ENCODE measurements at places on chromosomes 2 and 18.

GRCh38 chr18:79964330-79965118 is at the start of gene HSBP1L1:
Gene HSBP1L1 (plus strand): TSS chr18:79964643. CDS start chr18:79964736, 93 bp downstream.
- peak; percentile 39 for DNase-seq

DNA sequence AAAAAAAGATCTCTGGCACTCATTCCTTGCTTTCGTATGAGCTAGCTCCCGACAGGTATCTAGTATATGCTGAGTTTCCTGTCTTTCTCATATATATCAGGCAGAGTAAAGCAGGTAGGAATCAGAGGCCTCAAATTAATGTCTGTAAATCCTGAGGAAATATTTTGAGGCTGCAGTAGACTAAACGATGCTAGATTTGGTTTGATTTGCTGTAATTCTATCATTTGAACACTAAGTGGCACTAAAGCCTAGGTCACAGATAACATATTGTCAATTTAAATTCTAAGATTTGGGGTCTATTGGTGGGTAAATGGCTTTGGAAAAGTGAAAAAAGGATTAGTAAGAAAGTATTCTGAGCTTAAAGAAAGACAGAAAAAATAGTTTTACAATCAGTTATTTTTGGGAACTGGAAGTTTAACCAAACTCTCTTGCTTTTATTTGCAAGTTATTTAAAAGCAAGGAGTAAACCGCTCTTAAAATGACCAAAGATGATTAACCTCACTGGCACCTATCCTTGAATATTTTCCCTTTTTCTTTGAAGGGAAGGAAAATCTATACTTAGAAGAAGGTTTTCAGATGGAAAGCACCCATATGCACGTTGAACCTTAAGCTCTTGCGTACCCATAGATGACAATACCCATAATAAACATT is 37.6 kb upstream of the SLC4A10 start:
- DNase-seq = peak; percentile 58

DNA sequence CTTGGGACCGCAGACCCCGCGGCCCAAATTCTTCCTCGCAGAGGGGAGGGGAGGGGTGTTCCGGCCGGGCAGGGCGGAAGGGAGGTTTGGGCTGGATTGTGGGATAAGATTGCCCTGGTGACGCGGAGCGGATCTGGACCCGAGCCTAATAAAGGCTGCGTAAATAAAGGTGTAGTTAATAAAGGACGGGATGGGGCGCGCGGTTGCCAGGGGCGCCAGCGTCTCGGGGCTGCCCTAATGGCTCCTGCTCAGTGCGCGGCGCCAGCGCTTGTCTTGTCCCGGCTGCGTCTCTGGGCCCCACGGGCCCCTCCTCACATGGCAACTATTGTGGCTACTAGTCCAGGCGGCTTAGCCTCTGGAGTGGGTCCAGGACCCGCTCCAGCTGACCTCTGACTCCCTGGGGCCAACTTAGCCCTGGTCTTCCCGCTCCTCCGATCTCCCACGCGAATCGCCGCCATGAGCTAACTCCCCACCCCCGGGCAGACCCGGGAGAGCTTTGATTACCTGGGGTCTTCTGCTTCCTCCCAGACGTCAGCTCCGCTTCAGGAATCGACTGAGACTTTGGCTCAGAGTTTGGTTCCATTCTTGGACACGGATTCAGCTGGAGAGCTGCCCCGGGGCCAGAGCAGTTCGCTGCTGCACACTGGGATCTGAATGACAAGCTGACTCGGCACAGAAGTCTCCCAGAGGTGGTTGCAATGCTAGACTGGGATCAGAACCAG is 36.5 kb downstream of the SLC25A52 start:
- no peak for DNase-seq

DNA sequence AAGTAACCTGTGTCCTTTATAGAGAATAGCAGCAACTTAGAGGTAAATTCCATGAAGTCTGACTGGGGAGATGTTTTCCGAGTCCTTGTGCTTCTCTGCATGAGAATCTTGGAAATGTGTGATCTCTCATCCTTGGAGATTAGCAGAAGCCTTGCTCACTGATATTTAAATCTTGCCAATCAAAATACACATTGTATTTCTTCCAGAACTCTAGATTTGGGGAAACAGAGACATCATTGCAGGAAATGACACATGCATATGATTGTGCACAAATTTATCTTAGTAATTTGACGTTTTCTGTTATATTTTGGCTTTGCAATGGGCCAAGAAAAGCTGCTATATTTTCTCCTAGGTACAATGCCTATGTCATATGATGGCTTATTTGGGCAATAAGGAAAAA is 182.6 kb downstream of the ZNF804A start:
- no peak for DNase-seq

DNA sequence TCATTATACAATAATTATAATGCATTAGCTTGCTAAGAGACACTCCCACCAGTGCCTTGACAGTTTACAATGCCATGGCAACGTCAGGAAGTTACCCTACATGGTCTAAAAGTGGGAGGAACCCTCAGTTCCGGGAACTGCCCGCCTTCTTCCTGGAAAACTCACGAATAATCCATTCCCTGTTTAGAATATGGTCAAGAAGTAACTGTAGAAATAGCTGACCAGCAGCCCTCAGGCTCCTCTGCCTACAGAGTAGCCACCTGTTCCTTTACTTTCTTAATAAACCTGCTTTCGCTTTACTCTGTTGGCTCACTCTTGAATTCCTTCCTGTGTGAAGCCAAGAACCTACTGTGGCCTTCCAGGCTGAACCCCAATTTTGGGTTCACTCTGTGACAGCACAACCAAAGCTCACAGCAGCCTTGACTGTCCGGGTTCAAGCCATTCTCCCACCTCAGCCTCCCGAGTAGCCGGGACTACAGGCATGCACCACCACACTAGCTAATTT is 20.0 kb upstream of the PTPN2 start:
- no peak for DNase-seq

- DNase-seq = no peak
Observed at GRCh38 chr2:11354363-11355154, 10.1 kb upstream of the ROCK2 start.

DNA sequence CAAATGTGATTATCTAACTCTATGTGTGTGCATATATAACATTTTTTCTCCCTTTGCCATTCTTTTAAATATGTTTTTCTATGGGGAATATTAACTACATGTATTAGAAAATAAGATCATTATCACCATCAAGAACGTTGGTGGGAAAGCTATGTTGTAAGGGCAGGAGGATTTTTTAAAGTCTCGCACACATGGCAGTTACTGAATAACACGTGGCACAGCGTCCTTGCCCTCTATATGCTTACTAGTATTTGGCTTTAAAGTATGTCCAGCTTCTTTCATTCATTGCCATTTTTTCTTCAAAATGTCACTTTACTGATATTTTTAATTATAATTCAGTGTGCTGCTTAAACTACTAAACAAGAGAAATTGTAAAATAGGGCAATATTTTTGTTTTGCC is 944.3 kb downstream of the SOCS6 start:
- no peak for DNase-seq

DNA sequence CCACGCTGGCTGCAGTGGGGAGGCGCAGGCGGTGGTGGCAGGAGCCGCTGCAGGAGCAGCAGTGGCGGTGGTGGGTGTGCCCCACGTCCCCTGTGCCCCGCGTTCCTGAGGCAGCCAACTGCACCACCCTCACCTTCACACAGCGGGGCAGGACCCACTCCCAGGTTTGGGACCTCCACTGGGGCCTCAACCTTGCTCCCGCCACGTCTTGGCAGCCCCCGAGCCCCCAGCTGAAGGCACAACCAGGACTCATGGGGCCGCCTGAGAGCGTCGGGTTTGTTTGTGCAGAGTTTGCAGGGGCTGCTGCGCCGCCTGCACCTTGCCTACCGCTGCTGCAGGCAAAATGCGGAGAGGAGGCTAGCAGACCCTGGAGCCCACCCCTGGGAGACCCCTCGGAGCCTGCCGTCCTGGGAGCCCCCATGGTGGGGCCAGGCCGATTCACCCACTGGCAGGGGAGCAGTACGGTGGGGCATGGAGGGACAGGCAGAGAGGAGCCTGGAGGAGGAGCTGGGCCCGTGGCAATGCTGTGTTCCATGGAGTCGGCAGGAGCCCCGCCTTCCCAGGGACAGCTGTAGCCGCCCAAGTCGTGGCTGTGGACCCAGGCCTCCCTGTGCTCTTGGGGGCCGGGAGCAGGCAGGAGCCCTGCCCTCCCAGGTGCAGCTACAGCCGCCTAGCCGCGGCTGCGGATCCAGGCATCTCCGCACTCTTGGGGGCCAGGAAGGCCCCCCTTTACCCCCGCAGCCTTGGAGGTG is 14.7 kb upstream of the EML6 start:
- DNase-seq = no peak

- no peak for DNase-seq
Observed at GRCh38 chr18:31103423-31103822, 1.2 kb upstream of the DSC2 start.

- DNase-seq = peak; percentile 65
Observed at GRCh38 chr2:39696101-39696553, 30.4 kb downstream of the TMEM178A start.

- DNase-seq = no peak
Observed at GRCh38 chr2:75596784-75597183, 36.0 kb upstream of the EVA1A start.

GRCh38 chr2:170255971-170256370 is 78.0 kb downstream of the MYO3B start:
- DNase-seq = no peak

GRCh38 chr2:12442476-12442847 is 274.3 kb upstream of the TRIB2 start:
- DNase-seq = no peak

DNA sequence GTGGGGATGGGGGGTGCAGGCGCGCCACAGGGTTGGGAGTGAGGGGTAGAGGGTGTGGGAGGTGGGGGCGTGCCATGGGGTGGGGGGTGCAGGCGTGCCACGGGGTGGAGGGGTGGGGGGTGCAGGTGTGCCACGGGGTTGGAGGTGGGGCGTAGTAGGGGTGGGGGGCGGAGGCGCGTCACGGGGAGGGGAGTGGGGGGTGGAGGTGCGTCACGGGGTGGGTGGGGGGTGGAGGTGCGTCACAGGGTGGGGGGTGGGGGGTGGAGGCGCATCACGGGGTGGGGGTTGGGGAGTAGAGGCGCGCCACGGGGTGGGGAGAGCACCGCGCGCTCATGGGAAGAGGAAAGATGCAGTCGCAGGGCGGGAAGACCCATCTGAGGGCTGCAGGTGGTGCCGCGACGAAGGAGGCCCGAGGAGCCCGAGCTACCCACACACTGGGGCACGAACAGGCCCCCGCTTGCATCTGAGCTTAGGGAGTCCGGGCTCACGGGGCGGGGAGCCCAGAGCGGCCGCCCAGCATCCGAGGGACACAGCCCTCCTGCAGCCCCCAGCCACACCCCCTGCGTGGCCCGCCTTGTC is 37.5 kb downstream of the SNED1 start:
- no peak for DNase-seq

All from NCI-H2081 (cell line).